Dorsolateral prefrontal cortex (tissue), 122 donors: ENCODE measurements at places on chromosomes 11 and 22.

DNA sequence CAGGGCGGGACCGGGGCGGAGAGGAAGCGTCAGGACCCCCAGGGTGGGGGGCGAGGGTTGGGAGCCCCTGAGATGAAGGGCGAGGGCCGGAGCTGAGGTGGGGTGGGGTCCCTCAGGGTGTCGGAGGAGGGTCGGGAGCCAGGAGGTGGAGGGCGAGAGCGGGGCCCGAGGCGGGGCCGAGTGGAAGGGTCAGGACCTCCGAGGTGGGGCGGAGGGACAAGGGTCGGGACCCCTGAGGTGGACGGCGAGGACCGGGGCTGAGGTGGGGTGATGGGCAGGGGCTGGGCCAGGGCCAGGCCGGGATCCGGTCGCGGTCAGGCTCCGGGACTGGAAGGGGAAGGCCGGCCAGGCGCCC, 409 bp downstream of the SMC1B start:
- DNase-seq = no peak

DNA sequence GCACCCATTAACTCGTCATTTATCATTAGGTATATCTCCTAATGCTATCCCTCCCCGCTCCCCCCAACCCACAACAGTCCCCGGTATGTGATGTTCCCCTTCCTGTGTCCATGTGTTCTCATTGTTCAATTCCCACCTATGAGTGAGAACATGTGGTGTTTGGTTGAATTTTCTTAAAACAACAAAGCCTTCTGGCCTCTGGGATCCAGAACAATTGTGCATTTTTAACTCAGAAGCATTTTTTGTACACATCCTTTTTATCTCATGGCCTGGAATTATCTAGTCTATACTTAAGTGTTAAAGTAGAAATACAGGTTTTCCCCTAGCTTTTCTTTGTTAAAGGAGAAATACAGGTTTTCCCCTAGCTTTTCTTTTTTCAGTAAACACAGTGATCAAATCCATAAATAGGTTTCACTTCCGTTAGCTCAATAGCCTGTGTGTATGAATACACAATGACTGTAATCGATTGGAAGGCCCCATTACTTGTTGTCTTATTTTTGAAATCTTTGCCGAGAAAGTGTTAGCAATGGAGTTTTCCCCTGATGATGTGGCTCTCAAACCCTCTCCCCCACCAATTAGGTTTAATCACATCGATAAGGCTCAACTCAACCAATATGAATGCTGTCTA, 125.6 kb upstream of the PITPNB start:
- DNase-seq = no peak

DNA sequence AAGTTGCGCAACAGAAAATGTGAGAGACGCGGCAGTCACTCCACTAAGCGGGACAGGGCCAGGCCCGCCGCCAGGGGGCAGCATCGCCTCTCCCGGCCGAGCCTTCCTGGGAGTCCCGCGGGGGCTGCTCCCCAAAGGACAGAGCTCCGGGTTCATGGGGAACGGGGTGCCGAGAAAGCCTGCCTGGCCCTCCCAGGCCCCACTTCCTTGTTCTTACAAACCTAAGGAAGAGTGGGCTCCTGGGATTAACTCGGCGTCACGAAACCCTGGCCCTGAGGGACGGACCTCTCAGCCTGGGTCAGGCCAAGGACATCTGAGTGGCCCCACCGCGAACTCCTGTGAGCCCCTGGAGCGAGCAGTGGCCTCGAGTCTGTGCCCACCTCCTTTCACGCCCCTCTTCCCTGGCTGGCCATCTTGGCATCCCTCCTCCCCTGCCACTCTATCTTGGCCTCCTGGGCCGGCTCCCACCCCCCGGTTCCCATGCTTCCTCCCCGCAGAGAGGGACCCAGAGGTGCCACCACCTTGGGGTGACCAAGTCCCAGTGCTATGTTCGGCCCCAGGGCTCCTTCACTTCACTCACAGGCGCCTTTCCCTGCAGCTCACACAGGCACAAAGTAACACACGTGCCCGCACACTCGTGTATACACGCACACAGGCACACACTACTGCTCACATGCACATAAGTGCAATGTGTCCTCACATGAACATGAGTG, 99.9 kb upstream of the FGF3 start:
- peak; percentile 67 for DNase-seq

DNA sequence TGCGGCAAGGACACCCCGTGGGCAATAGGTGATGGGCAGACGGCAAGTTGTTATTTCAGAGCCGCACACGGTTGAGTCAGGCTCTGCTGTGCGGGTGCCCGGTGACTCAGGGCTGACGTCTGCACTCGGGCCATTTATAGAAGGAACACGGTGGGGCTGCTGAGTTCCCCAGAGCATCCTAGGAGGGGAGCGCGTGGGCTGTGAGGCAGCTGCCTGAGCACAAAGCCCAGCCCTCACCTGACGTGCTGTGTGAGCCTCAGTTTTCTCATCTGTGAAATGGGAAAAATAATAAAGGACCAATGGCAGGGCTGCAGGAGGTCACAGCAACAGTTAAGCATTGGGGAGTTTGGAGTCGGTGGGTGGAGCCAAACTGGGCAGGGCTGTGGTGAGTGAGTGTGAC, 11.3 kb upstream of the RHOD start:
- peak; percentile 91 for DNase-seq

- DNase-seq = no peak
Observed at GRCh38 chr11:102500829-102501228, 29.7 kb downstream of the MMP7 start.

DNA sequence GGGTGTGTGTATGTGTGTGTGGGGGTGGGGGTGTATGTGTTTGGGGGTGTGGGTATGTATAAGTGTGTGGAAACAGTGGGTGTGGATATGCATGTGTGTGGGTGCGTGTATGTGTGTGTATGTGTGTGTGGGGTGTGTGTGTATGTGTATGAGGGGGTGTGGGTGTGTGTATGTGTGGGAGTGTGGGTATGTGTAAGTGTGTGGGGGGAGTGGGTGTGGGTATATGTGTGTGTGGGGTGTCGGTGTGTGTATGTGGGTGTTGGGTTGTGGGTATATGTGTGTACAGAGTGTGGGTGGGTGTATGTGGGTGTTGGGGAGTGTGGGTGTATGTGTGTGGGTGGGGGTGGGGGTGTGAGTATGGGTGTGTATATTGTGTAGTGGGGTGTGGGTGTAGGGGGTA, 206.0 kb downstream of the OPCML start:
- no peak for DNase-seq

GRCh38 chr11:6693342-6694228, 10.4 kb upstream of the MRPL17 start:
- no peak for DNase-seq

DNA sequence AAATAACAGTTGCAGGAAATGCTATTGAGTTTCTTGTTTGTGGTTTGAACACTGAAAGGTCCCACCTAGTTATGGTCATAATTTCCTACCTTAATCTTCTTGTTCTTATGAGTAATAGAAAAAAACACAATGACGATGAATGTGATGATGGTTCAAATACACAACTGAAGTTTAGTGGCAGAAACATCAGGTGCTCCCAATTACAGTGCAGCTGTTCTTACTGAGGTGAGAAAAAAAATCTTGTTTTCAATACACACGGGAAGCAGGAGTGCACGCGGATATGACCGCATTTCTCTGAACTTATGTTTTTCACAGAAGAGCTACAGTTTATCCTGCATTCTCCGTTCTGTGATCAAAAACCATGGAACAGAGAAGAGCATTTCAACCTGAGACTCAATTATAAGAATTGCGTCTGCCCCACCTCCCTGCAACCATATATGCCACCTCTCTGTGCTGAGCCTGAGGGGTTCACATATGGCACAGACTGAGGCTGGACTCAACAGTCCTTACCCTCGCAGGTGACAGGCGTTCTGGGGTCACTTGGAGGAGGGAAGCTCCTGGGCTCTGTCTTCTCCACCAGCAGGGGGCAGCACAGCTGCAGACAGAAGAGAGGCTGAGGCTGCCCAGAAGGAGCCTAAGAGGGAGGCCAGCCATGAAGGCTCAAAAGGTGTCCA, 99.7 kb upstream of the IGLL5 start:
- peak; percentile 42 for DNase-seq

DNA sequence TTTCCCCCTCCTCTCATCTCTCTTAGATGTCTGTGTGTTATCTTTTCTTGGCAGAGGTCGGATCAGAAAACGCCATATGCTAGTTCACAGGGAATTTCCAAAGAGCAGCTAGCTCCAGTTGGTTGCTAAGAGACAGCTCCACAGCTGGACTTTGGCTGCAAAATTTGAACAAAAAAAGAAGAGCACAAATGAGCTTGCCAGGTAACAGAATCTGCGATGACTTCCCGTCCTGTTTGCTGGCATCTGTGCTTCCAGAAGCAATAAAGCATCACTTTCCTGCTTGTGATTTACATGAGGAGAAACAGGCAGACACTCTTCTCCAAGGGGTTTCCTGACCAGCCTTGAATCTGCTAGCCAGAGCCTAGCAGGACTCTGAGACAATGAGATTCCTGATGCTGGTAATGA, 596.0 kb upstream of the B3GAT1 start:
- no peak for DNase-seq

DNA sequence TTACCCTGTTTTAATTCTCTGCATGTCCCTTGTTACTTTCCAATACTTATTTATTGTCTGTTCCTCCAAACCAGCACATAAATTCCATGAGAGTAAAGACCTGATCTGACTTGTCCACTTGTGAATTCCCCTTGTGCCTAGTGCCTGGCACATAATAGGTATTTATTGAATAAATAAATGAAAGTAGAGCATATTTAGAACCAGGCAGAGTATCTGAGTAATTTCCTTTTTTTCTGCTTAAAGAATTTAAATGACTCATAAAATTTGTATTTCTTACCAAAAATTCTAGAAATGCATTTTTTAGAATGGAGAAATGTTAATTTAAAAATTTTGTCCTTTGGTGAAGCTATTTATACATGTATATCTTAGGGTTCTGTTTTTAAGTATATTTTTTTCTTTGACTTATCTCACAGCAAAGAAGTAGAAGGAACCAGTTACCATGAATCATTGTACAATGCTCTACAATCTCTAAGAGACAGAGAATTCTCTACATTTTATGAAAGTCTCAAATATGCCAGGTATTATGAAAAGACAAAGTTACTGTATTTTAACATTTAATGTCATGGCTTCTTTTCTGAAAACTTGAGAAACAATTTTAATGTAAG, 96.8 kb downstream of the ATM start:
- DNase-seq = no peak

DNA sequence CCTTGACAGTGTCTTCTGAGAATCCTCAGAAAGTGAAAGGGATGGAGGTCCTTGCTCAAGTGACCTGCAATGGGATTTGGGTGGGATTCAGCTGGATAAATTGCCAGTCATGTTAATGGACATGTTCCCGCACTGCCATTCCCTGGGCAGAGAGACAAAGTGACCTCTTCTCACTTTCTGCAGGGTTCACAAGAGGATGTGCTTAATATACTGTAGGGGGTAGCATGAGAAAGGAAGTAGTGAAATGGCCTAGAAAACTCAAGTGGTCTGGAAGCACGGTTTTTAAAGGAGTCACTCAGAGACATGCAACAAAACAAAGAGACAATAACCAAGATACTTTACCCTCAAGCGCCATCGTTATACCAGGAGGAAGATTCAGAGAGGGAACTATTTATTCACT, 70.2 kb downstream of the NELL1 start:
- no peak for DNase-seq

DNA sequence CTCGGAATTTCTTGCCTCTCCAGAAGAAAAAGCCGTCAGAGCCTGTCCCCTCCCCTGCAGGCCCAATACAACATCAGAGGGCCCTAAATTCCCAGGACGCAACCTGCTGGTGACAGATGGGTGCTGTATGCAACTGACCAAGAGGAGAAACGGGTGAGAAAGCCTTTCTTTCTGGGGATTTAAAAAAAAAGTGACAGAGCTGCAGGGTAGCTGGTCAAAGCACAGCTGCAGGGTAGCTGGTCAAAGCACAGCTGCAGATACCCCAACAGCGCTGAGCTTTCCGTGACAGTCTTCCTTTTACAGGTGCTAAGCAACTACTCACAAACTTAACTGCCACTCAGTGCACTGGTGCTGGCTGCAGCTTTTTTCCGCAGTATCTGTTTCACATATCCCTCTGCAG, 17.8 kb downstream of the AP1B1 start:
- DNase-seq = no peak

DNA sequence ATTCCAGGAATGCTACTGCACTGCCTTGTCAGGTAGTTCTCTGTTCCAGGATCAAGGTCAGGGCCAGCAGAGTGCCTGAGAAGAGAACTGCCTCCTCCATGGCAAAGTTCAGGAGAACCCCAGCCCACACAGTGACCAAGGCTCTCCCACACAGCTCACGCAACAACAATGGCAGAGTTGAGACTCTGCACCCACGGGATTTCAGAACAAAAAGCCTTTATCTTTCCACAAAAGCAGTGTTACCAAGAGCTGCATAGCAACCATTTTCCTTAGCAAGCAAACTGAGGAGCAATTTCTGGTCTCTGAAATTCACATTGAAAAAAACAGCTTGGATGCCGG, 11.1 kb downstream of the PLAAT3 start:
- DNase-seq = peak; percentile 79

DNA sequence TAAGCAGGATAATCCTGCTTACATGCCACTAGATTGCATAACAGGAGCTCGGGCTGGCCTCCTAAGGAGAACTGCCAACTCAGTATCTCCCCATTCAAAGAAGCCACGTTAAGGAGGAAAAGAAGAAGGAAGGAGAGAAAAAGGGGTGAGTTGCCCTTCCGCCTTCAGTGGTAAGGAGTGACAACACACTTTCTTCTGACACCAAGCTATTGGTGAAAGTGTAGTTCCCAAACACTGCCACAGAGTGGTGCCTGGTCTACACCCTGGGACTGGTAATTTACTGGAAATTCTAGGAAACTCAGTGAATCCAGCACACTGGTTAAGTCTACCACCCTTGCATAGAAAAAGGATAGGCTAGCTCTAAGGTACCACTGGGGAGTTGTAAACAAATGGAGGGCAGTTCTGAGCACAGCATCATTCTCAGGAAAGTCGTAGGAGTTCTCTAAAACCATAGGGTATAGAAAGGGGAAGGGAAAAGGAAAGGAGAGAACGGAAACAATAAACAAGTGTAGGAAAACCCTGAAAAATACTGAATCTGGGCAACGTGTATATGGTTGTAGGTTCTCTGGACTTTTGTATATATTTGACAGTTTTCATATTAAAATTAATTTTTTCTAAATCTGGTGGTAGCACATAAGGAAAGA, 58.2 kb downstream of the RRAS2 start:
- no peak for DNase-seq

- DNase-seq = no peak
Observed at GRCh38 chr11:45087900-45088160, 58.6 kb upstream of the PRDM11 start.

DNA sequence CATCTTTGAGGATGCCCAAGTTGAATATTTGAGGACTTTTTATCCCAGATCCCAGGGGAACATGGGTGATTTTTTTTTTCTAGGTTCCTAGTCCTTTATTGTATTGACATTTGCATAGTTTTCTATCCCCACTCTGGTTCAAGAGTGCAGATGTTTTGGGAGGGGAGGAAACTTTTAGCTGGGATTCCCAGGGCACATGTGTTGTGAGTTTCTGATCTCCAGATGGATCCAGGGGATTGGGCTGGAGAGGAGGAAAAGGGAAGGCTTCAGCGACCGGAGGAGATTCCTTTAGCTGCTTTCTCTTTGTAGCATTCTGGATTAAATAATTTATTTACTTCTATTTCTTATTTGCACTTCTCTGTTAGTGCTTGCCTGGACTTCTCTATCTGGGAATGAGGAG, 14.7 kb upstream of the SORL1-AS1 start:
- no peak for DNase-seq
